ENCODE measurements at places on chromosomes 3 and 15.

GRCh38 chr3:69088063-69088462, 3.3 kb downstream of the ARL6IP5 start:
- DNase-seq: no peak

DNA sequence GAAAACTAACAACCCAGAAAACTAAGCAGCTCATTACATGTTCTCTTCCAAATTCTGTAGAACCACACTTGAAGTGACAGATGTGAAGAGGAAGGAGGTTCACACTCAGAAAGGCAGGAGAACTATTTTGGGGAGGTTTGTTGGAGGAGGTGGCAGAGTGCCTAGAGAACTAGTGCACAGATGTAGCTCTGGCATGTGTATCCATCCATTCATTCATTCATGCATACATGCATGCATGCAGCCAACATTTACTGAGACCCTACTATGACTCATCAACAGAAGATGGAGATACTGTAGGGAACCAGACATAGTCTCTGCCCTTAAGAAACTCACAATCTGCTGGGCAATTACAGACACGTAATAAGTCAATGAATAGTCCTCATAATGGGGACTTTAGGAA, 116.7 kb downstream of the ERC2 start:
- no peak for DNase-seq

DNA sequence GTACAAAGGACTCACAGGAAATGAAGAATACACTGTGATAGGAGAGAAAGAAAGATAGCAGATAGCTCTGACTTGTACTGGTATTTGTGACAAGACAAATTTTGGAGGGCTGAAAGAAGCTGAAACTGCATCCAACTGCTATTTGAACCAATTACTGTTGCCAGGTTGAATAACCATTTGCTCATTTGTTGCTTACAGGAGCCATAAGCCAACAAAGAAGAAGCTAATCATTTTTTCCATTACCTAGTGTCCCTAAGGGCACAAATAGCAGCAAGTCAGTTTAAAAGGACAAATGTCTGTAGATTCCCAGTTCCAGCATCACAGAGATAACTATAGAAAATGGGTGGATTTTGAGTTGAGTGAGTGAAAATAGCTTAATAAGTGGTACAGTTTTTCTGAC, 376.9 kb upstream of the ARPP21 start:
- DNase-seq: no peak

- DNase-seq: no peak
Observed at GRCh38 chr3:113243846-113244245, 32.5 kb downstream of the BOC start.

DNA sequence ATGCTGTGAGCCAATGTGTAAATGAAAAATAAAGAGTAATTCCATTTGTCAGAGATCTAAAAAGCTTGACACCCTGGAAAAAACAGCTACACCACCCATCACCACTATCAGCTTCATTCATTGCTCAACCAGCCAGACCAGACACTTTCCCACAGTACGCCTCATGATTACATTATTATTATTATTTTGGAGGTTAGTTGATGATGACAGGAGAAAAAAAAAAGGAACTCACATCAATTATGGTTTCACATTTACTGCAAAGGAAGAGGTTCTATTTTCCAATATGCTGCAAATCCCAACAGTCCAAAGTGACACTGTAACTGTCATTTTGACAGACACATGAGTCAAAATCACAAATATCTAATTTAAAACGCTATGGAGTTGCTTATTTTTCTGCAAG, 134.7 kb upstream of the TSC22D2 start:
- DNase-seq: peak; percentile 41
